Activated T-cell treated with anti-CD3 and anti-CD28 coated beads for 1 hour (primary cell): ENCODE measurements at places on chromosomes 1 and 21.

DNA sequence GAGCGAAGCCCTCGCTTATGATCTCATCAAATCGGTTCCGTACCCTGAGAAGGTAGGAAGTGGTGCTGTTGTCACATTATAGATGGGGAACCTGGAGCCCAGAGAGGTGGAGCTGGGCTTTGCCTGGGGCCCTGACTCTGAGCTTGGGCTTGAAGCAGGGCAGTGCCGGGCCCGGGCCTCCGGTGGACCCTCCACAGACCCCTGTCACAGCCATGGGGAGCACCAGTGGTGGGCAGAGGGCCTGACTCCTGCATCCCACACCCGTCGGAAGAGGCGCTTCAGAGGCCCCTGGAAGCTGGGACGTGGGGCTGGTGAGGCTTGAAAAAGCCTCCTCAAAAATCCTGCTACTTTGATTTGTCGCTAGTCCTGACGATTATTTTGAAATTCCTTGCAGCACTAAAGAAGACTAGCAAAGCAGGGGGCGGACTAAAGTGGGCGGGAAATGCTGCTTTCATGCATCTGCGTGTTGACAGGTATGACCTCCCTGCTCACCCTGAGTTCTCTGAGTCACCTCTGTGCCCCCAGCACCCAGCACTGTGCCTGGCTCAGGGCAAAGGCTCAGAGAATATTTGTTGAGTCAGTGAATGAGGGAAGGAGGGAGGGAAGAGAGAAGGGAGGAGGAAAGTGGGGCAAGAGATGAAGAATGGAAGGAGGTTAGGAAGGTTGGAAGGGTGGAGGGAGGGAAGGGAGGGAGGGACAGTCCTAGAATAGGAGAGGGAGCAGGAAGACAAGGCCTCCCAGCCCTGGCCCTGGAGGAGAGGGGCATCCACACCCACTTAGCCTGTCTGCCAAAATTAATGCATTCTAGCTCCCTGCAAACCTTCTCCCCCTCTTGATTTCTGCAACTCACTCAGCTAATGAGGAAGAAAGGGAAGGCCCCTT lies 262.8 kb upstream of the VAMP3 start:
- no peak for DNase-seq

DNA sequence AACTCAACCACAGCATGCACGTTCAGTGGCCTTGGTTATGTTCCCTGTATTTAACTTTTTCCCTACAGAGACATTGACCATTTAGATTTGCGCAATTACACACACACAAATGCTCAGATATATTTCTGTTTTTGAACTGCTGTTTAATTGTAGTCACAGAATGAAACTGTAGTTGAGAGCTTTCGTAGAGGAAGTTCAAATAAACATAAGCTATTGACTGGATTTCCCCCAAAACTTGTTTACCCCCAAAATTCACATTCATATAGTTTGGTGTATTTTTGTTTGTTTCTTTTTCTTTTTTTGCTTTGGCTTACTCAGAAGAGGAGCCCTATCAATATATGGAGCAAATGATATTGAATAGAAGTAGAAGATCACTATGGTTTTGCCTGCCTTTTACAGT lies 921.0 kb downstream of the ADGRL2 start:
- DNase-seq: no peak

- DNase-seq: no peak
These were observed 11.8 kb upstream of the INPP5B start for GRCh38 chr1:37958690-37959089.

DNA sequence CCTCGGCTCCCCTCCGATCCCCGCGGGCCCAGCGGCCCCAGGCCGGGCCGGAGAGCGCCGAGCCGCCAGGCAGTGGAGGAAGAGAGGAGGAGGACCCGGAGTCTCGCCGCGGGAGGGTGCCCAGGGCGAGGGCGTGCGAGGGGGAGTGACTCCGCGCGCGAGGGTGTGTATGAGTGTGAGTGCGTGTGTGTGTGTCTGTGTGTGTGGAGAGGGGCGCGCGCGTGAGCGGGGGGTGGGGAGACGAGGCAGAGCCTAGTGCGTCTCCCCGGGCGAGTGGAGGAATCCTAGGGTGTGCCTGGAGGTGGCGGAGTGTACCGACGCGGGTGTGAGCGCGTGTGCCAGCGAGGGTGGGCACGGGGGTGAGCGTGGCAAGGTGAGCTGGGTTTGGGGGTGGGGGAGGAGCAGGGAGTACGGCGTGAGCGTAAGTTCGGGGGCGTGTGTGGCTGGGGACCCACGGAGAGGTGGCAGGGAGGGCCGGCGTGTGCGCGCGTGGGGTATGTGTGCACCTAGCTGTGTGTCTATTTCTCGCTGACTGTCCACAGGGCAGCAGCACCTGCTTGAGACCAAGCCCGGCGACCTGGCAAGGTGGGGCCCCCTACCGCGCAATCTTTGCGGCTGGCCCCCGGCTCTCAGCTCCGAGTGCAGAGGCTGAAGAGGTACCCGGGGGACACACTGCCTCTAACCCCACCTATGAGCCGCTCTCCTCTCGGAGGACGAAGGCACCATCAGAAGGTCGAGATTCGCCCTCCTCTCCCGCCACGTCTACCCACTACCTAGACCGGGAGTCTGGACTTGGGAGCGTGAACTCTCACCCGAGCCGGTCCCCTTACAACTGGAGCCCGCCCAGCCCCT lies 784 bp upstream of the KCND3 start:
- no peak for DNase-seq

GRCh38 chr1:225825078-225825477 lies 15.2 kb downstream of the EPHX1 start:
- no peak for DNase-seq

DNA sequence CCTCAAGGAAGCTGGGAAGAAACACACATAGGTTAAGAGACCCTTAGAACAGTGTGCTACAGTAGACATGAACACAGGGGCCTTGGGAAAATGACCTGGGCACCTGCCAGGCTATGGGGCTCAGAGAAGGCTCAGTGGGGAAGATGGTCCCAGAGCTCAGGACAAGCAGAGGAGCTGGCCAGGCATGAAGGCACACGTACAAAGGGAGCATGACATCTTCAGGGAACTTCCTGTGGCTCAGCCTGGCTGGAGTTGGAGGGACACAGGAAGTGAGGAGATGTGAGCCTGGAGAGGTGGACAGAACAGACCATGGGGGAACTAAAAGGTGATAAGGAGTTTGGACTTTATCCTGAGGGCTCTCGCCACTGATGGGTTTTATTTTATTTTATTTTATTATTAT lies 3.8 kb upstream of the SLC50A1 start:
- DNase-seq: no peak
